ENCODE measurements at places on chromosomes 11 and 22. TPM values are rescaled to one million over a fixed set of nuclear protein-coding genes. Genes with fewer than 3 reads are reported as not detected.

DNA sequence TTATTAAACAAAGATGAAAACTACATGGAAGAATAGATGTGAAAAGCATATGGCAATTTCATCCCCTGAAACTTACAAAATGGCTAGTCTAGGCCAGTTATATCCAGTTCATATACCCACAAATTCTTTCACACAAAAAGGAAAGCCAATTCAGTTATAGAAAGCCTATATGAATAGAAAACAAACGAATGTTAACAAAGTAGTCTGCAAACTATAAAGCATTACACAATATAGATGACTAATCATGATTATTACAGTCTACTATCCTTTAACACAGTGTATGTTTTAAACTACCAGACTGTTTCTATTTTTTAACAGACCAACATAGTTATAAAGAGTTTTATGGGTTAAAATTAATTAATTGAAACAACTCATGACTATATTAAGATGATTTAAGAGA, 12.1 kb downstream of the DCUN1D5 start:
- DNase-seq, result no peak

Gene NFAM1
- polyA plus RNA-seq, result 2.6 TPM

Gene SLC22A6
- polyA plus RNA-seq, result not detected

- no peak for DNase-seq
These were observed 22.4 kb upstream of the CACNG2 start for GRCh38 chr22:36726007-36726380.

DNA sequence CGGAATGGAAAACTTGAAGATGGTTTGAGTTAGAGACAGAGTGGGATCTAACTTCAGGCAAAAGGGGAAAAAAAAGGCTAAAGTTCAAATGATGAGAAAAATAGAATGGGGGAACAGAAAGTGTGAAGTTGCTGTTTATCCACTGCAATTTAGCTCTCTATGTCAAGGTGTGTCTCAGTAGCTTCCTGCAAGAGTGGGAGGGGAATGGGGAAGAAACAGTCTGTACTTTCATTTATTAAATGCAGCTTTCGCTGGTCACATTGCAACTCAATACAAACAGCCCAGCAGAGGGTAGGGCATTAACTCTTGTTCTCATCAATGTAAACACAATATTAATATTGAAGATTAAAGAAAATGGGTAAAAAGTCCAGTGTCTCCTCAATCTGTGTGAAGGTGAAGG, 214.7 kb upstream of the SYN3 start:
- no peak for DNase-seq

DNA sequence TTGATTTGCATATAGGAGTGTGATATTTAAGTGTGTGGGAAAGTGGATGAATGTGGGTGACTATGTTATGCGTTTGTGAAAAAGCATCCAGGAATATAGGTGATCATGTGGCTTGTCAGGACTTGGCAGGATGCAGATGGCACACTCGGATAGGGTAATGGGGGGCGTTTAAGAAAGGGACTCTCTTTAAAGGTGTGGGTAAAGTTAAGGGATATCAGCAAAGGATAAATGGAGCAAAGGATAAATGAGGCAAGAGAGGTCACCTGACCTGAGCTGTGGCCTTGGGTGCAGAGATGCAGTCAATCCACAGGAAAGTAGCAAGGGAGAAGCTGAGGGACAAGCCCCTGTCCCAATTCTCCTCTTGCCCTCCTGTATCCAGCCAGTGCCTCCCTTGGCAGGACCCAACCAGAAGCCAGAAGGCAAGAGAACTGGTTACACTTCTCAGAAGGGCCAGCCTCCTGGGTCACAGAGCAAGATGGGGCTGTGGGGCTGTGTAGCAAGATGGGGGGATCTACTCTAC, 47.5 kb upstream of the GRAMD1B start:
- no peak for DNase-seq
